ENCODE measurements at places on chromosomes 12 and 14.

- no peak for DNase-seq
Measured at GRCh38 chr12:75317784-75318183, 12.3 kb downstream of the CAPS2 start.

GRCh38 chr12:121550974-121551634, 29.7 kb downstream of the KDM2B start:
- DNase-seq = peak; percentile 72

DNA sequence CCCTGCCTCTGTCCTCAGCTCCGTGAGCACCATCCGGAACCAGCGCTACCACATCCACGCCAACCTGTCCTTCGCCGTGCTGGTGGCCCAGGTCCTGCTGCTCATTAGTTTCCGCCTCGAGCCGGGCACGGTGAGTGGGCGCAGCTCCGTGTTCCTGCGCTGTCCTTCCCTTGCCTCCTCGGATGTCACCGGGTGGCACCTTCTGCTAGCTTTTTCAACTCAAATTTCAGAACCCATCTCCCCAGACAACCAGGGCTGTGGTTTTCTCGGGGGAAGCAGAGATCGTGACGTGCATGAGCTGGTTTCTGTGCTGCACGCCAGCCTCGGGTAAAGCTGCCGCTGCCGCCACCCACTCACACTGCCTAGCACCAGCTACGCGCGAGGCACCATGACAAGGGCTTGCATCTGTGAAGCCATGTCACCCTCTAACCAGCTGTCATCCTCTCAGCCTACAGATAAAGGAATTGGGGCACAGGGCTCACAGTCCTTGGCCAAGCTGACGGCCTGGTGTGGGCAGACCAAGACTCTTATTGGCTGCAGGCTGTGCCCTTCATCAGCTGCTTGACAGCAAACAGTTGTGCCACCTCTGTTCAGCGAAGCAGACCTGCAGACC, 152.1 kb downstream of the ADGRD1 start:
- no peak for DNase-seq

DNA sequence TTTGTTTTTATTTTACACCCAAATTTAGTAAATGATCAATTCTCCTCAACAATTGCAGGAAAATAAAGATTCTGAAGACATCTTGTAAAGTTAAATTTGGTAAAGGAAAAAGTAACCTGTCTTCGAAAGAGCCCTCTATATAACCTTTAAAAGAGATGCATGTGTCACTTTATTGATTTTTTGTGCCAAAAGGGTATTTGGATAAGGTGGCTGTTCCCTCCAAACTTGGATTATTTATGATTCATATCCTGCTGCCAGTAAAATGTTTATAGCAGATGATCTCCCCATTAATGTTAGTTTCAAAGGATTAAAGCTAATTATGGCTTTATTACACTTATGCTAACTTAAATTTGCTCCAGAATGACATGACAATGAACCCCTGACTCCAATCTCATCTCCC, 98.8 kb downstream of the DUSP6 start:
- DNase-seq = no peak

DNA sequence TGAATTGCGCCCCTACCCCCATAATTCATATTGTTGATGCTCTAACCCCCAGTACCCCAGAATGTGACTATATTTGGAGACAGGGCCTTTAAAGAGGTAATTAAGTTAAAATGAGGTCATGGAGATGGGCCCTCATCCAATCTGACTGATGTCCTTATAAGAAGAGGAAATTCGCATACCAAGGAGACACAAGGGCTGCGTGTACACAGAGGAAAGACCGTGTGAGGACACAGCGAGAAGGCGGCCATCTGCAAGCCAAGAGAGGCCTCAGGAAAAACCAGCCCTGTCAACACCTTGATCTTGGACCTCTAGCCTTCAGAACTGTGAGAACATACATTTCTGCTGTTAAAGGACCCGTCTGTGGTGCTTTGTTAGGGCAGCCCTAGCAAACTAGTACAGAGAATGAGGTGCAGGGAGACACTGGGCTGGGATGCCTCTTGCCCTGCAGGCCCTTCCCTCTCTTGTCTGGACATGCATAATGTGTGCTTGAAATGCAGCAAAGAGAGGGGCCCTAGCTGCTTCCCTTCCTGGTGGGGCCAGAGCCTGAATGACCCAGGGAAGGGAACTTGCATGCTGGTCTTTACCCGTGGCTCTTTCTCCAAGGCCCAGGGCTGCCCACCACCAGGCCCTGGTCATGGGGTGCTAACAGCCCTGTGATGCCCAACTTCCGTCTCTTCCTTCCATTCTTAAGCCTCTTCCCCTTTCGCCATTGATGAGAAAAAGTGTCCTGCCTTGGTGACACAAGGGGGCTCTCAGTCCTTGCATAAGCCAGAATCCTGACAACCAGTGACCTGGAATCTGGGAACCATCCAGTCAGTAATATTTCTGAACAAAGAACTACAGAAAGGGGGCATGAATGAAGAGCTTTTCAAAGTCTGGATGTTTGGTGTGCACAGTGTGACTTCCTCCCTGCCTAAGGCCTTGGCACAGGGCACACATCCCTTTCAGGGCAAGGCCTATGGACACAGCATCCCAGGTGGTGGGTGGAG, 50.0 kb upstream of the GPATCH2L start:
- no peak for DNase-seq

GRCh38 chr12:19833775-19834501, 394.6 kb downstream of the AEBP2 start:
- no peak for DNase-seq
